ENCODE measurements at places on chromosomes 13 and 19. TPM values are rescaled to one million over a fixed set of nuclear protein-coding genes. Genes with fewer than 3 reads are reported as not detected.

The CLPTM1 gene
- total RNA-seq = 69.9 TPM

The CD33 gene
- 0.40 TPM for total RNA-seq

The PCDH20 gene
- total RNA-seq = 0.16 TPM

The SOX1 gene
- total RNA-seq = not detected

The ICAM4 gene
- not detected for total RNA-seq

The MADCAM1 gene
- total RNA-seq = 0.36 TPM

The LEUTX gene
- not detected for total RNA-seq

The MYPOP gene
- total RNA-seq = 3.7 TPM

The ARGLU1 gene
- 27.7 TPM for total RNA-seq

The ZNF541 gene
- total RNA-seq = 0.08 TPM

The OR7D2 gene
- not detected for total RNA-seq

The FFAR3 gene
- not detected for total RNA-seq

The SMIM44 gene
- not detected for total RNA-seq

The CALR3 gene
- total RNA-seq = not detected

The ZNF497 gene
- total RNA-seq = 1.1 TPM

The ADM5 gene
- total RNA-seq = 0.92 TPM

The SLC17A7 gene
- total RNA-seq = not detected

GRCh38 chr13:85080691-85081090 lies 718.5 kb downstream of the SLITRK6 start:
- no peak for ATAC-seq

GRCh38 chr19:5340637-5341447 lies at the start of gene PTPRS:
PTPRS (minus strand) TSS chr19:5340812; CDS start chr19:5286140, 54,672 bp downstream.
- peak; percentile 76 for ATAC-seq

DNA sequence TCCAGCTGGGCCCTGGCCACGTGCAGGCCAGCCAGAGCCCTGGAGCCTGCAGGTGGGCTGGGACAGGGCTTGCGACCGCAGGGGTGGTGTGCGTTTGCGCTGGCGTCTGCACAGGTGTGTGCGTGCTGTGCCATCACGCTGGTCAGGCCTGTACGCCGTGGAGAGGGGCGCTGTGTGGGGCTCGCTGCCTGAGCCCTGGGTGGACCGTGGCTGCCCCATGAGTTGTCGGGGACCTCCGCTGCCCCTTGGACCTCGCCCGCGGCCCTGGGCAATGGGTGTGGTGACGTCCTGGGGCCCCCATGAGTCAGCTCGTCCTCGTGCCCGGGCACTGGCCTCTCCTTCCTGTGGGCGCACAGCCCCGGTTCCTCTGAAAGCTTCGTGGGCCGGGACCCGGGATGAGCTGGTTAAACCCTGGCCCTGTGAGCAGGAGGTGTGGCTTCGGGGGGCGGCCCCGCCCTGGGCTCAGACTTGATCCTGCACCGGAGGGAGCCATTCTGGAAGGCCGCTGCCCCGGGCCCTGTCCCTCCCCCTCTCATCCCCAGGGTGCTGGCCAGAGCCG lies 6.8 kb downstream of the CSNK1G2 start:
- ATAC-seq = peak; percentile 15

DNA sequence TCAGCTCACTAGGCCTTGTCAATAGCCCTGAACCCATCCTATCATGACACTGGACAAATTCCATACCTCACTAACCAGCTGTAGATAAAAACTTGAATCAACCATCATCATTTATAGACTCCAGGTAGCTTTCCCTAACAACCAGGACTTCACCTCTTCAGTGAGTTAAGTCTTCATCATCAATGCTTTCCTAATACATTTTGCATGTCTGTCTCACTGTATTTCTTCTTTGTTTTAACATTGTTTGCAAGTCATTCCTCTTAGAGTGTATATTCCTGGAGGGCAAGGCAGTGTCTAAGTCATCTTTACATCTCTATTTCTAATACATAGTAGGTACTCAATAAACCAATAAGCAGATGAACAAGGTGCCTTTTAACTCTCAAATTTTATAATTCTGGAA lies 123.4 kb upstream of the RFC3 start:
- ATAC-seq = no peak

GRCh38 chr13:66875264-66875663 lies 354.9 kb downstream of the PCDH9 start:
- no peak for ATAC-seq

- ATAC-seq = peak; percentile 77
These were observed 126.2 kb downstream of the LMO7 start for GRCh38 chr13:75762076-75762937.

- no peak for ATAC-seq
These were observed 352.4 kb downstream of the KLF5 start for GRCh38 chr13:73411067-73411809.

GRCh38 chr13:28659621-28659970 lies 666 bp downstream of the POMP start:
- peak; percentile 23 for ATAC-seq

GRCh38 chr13:48585456-48585840 lies 52.6 kb upstream of the RCBTB2 start:
- peak; percentile 53 for ATAC-seq

DNA sequence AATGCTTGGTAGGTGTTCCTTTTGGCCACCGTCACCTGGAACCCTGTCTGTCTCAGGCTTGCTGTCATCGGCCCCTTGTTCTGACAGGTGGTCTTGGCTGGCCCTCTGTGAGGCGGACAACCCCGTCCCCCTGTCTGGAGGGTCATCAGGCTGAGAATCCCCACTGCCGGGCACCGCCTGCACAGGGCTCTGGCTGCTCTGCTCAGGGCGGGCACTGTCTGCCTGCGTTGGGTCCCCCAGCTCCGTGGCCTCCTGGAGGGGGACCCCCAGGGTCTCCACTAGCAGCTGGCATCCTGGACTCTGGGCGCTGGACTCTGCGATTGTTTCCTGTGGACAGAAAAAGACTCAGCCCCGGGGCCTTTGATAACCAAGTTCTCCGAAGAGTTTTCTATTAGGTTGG lies 13.2 kb downstream of the NANOS3 start:
- ATAC-seq = no peak

DNA sequence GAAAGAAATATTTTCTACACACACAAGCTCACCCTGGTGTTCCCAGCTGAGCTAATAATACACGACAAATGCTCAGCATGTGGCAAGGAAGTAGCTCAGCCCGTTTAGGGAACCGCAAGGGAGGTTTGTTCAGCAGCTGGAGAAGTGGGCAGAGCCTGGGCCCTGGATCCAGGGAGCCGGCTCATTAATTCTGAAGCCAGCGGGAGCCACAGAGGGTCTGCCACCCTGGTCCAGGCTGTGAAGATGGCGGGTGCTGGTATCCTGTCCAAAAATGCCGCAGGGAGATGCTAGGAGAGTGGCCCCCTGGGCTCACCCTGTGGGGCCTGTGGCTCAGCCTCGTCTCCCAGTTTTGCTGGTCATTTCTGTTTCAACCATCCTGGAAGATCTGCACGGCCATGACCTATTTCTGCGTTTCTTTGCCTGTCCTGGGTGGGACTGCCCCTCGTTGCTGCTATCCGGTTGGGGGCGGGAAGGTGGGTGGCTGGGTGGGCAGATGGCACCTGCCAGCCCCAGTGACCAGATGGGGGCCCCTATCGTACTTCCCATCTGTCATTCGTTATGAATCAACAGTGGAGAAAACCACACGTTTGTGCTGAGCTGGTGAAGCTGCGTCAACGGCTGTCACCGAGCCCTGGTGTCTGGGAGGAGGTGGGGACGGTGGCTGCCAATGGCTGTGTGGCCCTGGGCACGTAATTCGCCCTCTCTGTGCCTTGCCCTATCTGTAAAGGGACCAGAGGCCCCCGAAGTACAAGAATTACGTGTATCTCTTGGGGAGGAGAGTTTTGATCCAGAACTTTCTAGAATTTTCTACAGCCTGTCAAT lies 2.7 kb upstream of the GNA15 start:
- no peak for ATAC-seq

DNA sequence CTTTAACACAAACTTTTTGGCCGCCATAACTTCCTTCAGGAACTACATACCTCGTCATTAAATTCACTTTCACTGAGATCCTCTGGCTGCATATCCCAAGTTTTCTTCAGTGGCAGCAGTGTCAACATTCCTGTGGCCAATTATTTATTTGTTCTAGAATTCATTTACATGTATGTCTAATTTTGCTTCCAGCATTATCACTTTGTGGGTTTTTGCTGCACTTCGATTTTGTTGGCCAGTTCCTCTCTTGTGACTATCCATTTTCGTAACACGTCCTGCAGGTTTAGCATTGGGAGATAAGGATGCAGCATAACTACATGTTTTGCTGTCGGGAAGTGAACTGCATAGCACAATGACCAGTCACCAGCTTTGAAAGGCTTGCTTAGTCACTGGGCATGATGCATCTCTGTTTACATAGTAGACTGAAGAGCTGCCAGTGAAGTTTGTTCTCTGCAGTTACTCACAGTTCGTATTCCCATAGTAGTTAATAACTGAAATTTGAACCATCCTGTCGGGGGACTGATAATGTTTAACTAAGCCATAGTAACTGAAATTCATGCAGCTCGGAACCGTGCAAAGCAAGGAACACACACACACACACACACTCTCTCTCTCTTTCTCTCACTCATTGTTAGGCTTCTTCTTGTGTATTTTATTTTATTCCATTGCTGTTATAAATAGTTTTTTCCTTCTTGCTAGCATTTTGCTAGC lies 28.3 kb downstream of the ZNF507 start:
- ATAC-seq = peak; percentile 100

GRCh38 chr19:50705422-50706019 lies 14.1 kb downstream of the SHANK1 start:
- peak; percentile 72 for ATAC-seq

- ATAC-seq = no peak
These were observed 4.8 kb upstream of the TMEM91 start for GRCh38 chr19:41371541-41371940.

DNA sequence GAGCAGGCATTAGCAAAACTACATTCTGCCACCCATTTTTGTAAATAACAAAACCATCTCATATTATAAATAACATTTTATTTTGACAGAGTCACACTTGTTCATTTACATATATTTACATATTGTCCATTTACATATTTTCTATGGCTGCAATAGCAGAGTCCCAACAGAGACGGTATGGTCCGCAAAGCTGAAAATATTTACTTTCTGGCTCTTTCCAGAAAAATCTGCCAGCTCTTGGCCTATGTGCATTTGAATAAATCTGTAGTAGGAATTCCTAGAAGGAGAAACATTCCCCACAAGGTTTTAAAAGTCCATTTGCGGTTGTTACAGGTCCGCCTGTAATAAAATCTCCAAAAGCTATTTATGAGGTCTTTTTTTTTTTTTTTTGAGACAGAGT lies 5.7 kb upstream of the TSPAN16 start:
- ATAC-seq = no peak

DNA sequence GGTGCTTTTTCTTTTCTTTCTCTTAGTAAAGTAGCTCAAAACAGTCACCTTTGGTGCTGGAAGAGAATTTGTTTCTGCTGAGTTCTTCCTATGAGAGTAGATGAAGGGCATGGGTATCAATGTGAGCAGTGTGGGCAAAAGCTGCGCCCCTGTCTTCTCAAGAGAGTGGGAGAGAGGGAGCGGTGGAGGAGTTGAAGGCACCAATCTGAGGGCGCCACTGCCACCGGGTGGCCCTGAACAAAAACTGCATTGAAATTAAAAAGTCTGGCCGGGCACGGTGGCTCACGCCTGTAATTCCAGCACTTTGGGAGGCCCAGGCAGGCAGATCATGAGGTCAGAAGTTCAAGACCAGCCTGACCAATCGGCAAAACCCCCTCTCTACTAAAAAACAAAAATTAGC lies 28.7 kb upstream of the EPHX3 start:
- no peak for ATAC-seq

DNA sequence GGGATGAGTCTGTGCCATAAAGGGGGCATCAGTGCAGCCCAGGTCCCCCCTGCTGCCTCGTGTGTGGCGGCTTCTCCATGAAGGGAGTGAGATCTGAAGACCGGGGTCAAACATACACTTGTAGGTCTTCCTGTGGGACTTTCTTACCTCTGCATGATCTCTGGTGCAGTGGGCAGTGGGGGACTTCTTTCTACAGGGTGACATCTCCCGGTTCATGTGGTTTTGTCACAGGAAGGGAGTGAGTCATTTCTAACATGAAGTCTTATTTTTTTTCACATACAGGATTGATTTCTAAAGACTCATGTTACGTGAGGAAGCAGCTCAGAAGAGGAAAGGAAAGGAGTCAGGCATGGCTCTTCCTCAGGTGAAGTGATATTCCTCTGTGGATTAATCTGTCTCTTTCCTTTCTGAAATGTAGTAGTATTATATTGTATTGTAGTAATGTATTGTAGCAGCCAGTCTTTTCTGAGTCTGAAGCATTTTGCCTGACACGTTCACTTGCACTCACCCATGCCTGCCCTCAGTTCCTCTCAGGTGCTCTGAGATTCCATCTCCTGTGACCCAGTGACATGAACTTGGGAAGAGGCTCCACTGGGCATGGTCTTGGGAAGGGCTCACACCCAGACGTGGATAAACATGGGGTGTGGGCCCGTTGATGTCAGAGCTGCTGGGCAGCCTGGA lies 15.7 kb downstream of the ZNF808 start:
- ATAC-seq = no peak

GRCh38 chr13:44756276-44756810 lies 180.2 kb upstream of the TSC22D1 start:
- ATAC-seq = no peak

DNA sequence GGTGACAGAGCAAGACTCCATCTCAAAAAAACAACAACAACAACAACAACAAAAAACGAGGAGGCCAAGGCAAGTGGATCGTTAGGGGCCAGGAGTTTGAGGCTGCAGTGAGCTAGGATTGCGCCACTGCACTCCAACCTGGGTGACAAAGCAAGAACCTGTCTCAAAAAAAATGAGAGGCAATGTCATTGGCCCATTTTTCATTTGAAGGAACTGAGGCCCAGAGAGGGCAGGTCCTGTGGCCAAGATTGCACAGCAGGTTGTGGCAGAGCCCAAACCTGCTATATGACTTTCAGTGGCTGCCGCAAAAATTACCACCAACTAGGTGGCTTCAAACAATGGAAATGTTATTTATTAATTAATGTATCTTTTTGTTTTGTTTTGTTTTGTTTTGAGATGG lies 5.5 kb downstream of the PIK3R2 start:
- ATAC-seq = no peak

- peak; percentile 46 for ATAC-seq
These were observed 685 bp downstream of the VWA8 start for GRCh38 chr13:41960211-41960636.

GRCh38 chr19:46859637-46860124 lies 1.1 kb upstream of the ARHGAP35 start:
- ATAC-seq = peak; percentile 0

DNA sequence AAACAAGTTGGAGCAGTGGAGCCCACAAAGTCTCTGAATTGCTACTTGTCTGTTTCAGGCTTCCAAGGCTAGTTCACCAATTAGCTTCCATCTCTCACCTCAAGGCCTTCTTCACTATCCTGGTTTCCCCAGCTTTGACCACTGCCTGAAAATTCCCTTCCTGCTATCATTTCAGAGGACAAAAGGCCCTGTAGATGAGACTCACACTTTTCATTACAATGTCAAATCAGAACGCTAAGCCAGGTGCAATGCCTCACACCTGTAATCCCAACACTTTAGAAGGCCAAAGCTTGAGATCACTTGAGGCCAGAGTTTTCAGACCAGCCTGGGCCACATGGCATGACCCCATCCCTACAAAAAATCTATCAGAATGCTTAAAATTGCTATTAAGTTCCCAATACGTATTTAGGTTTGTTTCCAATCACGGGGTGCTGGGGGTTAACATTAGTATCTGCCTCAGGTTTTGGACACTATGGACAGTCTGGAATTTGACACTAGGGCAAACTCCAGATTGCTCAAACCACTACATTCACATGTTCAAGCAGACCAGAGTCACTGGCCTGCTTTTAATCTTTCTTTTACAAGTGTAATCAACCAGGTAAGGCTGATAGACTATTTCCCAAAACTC lies 5.5 kb downstream of the TPT1 start:
- ATAC-seq = no peak

All from esophagus mucosa (tissue), 1 donor.